Left colon (tissue), 2 donors: ENCODE measurements at places on chromosomes 3 and 15. TPM values are rescaled to one million over a fixed set of nuclear protein-coding genes. Genes with fewer than 3 reads are reported as not detected.

GRCh38 chr15:48031973-48032372 lies 88.8 kb upstream of the SLC24A5 start:
- no peak for DNase-seq

DNA sequence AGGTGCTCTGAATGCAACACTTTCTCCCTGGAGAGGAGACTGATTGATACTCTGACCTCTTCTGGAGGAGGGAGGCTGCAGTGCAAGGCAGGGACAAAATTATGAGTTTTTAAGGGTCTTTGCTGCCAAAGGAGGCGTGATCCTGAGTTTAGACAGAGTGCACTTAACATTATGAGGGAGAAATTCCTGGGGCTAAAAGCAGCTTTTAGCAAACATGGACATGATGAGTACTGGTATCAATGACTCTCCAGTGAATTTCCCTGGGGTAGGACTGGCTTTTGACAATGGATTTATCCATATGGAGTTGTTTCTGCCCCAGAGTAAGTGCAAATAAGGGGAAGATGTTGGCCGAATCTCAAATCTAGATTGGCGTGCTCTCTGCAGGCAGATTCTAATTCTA lies 133.1 kb downstream of the THSD4 start:
- no peak for DNase-seq

GRCh38 chr3:112304611-112305010 lies 10.6 kb upstream of the SLC9C1 start:
- no peak for DNase-seq

GRCh38 chr15:69780374-69780773 lies 317.3 kb downstream of the TLE3 start:
- DNase-seq, result no peak

DNA sequence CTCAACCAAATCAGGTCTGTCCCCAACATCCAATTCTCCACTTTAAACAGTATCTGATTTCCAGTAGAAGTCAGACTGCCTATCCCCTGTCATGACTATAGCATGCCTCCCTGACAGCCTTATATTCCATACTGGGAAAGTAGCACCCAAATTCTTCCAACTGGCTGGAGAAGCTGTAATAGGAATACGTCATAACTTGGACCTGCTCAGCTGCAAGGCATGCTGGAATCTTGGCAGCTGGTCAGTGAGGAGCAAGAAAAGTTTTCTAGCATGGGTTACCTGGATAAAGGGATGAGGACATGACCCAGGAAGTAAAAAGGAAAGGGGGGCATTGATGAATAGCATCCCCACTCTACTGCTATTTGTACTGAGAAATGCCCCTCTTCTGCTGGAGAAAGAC lies 8.9 kb downstream of the SEMA5B start:
- no peak for DNase-seq

The ASTE1 gene
- 15.4 TPM for total RNA-seq

The MNS1 gene
- 0.73 TPM for total RNA-seq

DNA sequence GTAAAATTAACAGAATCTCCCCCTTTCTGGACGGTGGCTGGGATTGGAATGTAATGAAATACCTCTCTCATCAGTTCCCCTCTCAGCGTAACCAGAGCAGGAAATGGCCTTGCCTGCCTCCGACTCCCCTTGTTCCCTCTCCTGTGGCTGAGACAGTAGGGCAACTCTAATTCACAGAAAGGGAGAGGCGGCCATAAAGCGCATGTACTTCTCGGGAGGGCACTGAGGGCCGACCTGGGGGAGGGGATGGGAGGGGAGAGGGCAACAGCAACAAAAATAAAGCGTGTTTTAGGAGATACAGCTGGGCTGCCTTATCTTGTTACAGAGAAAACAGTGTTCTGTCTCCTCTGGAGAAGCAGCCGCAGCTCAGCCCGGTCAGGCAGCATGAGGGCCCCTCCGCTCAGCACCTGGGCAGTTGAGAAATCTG lies 783.3 kb upstream of the ARRDC4 start:
- DNase-seq, result no peak

The SOX14 gene
- not detected for total RNA-seq

The AMT gene
- total RNA-seq, result 21.5 TPM

DNA sequence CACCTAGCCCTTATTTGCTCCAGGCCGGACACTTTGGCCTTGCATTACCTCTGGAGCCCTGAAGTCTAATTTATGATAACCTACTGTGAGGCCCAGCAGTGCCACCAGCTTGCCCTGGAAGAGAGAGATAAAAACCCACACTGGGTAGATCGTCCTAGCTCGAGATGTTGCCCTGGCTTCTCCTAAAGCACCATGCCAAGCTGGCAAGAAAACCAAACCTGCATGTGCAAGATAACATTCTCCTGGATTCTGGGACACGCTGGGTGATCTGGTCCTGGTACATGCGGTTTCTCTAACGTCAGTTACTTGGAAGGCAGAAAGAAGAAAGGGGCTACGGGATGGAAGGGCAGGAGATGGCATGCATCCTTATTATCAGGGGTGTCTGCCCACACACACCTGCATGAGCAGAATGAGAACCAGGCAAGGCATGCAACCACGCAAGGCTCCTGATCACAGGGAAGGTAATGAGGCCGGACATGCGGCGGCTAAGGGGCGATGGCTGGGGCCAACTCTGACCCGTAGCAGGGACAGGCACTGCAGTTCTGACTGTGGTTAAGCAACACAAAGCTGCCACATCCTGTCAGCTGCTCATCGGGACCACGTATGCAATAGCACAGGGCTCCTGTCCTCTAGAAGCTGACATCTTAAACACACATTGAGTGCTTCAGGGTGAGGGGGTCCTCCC lies 73.0 kb downstream of the OXNAD1 start:
- DNase-seq, result no peak
